Smooth muscle cell of the brain vasculature (primary cell): ENCODE measurements at places on chromosomes 4 and X.

- DNase-seq, result no peak
These were observed 16.7 kb upstream of the AREG start for GRCh38 chr4:74428276-74428675.

- no peak for DNase-seq
These were observed 77.6 kb upstream of the FRMPD4 start for GRCh38 chrX:12060489-12061260.

GRCh38 chr4:16783119-16783518 lies 115.3 kb downstream of the LDB2 start:
- DNase-seq, result no peak

DNA sequence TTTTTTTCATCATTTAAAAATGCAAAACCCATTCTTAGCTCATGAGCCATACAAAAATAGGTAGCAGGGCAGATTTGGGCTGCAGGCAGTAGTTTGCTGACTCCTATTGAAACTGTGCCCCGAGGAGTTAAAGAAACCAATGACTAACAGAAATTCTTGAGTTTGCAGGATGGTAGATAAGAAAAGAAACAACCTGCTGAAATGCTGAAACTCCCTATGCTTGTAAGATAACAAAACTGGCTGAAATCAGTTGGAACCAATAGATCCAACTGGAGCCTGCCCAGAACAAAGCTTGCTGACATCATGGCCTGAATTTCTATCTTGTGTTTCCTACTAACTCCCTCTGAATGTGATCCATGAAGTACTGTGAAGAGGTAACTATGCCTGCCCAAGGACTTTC lies 68.6 kb downstream of the ANOS1 start:
- no peak for DNase-seq

DNA sequence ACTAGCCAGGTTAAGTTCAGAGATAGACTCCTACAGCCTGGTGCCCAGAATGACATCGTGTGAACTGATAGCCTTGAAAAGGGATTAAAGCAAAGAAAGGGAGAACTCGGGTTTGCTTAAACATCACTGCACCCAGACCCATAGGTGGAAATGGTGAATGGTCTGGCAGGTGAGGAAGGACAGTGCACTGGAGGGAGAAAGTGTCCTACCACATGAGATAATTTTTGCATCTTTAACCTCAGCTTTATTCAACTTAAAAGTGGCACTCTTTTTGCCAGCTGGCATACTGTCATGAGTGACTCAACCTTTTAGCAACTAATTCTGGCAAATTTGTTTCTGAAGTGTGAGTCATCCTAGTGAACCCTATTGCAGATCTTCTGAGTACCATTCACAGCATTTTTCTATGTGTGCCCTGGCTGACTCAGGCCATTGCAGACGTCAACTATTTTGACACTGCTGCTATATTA lies 53.0 kb upstream of the DAPP1 start:
- DNase-seq, result no peak

DNA sequence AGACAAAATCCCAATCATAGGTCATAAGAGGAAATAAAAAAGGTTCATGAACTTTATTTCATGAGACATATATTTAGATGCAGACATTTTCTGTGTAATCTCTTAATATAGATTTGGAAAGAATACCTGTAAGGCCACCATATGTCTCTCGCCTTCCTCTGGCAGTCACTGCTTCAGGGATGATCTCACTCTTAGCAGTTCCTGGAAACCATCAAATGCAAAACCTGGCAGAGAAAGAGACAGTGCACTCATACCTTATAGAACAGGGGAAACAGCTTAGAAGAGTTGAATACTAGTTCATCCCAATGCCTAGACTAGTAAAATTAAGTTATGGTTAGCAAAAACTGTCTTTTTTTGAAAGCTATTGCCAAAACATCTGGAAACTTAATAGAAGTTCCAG lies 243.3 kb downstream of the GASK1B start:
- no peak for DNase-seq

DNA sequence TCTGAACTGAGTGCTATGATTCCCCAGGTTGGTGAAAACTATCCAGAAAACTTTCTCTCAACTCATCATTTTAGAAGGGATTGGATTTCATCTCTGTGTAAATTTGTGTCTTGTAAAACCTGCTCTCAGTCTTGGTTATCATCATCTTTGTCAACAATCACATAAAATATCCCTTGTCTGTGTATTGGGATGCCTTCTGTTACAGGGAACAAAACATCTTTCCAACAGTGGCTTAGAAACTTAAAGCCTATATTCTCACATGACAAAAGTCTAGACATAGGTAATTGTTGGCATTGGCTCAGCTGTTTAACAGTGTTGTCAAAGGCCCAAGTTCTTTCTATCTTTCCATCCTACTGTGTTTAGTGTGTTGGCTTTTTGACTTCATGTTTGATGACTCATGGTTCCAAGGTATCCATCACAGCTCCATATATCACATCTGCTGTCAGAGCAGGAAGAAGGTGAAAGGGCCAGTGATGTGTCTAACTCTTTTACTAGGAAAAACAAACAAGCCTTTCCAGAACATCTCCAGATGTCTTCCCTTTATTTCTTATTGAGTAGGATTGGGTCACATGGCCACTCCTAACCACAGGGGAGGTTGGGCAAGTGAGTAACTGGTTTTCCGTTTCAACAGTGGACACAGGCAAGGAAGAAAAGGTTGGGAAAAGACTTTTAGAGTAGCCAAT lies 65.0 kb downstream of the PHEX start:
- peak; percentile 33 for DNase-seq

DNA sequence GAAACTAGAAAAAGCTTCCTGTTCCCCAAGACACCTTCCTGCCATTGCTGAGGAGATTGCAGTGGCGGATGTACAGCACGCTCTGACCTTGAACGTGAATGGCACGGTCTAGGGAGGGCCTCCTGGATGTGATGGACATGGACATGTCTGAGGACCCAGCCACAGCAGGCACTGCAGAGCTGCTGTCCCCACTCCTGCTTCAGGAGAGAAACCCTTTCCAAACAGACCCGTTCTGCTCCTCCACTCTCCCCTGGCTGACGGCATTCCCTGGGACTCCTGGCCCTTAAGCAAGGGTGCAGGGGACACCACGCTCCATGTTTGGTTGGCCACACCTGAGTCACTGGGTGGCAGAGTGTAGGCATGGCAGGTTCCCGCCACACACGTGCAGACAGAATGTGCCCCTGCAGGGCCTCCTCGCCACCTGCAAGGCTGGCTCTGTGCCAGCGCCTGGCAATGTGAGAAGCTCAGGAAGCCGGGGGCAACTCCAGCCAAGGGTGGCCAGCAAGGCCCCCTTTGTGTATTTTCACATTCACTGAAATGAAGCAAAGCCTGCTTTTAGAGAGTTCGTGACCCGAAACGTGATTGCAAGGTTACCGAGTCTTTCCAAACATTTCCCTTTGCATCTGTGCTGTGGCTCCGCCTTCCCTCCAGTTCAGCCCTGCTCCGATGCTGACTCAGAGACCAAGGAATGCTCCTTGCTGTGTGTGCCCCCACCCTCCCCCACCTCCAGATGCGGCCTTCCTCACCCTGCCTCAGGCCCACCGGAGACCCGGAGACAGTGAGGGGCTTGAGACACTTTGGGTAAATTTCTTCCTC lies 46.1 kb downstream of the HTRA3 start:
- DNase-seq, result peak; percentile 37

DNA sequence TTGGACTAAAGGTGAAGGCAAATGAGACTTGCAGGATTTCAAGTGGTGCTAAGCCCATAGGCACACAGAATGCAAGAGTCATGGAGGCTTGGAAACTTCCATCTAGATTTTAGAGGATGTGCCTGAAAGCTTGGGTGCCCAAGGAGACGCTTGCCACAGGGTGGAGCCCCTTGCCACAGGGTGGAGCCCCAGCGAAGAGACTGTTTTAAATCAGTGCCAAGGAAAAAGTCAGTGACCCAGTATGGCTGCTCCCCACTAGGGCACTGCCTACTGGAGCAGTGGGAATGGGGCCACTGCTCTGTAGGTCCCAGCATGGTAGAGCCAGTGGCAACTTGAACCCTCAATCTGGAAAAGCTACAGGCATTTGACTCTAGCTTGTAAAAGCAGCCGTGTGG lies 794.2 kb upstream of the LCORL start:
- no peak for DNase-seq

DNA sequence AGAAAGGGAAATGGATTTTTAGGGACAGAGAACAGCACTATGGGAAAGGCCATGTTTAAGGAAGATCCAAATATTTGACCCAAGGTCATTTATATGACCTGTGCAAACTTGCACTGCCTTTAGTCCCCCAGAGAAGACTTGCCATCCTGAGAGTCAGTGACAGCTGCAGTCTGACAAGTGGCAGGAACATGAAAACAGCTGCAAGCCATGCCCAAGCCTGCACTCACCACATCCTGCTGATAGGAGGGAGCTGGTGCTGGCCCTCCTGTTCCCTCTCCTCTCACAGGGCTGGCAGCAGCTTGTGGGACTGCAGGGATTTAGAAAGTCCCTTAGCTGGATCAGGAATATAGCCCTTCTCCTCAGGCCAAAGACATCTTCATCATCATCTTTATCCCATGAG lies 187.7 kb downstream of the RAP1GDS1 start:
- no peak for DNase-seq

- no peak for DNase-seq
These were observed 65.7 kb upstream of the ARHGAP24 start for GRCh38 chr4:85409251-85409650.

- no peak for DNase-seq
These were observed 51.4 kb upstream of the LSM6 start for GRCh38 chr4:146124023-146124680.

DNA sequence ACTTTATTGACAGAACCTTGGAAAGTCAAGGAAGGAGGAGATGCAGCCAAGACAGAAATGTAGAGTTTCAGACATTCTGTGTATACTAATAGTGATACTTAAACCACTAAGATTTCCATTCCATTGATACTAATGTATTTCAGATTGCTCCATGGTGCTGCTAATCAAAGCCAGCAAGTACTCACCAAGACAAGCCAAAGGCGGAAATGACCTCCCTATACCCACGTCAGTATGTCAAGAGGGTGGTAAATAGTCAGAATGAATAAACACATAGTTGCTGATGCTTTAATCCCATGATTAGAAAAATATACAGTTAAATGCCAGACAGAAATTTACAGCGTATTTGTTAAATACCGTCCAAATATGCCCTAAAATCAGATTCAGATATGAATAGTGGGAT lies 417.8 kb upstream of the INTU start:
- DNase-seq, result no peak

DNA sequence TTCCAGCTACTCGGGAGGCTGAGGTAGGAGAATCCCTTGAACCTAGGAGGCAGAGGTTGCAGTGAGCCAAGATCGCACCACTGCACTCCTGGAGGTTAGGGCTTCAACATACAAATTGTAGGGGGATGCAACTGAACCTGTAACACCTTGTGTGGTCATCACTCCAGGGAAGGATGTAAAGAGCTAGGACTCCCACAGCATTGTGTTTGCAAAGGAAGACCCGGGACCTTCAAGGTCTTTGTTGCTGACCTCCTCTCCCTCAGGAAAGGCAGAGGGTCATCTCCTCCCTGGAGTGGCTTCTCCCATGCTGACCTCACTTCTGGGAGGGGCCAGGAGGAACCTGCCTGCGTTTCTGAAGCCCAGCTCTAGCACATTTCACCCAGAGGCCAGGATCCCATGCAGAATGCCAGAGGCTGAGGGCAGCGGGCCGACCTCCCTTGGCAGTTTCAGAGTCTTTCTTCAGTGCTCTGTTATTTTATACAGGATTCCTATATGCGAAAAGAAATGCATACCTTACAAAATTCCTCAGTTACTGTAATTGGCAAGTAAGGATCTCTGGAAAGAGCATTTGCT lies 80.2 kb downstream of the HTRA3 start:
- no peak for DNase-seq

DNA sequence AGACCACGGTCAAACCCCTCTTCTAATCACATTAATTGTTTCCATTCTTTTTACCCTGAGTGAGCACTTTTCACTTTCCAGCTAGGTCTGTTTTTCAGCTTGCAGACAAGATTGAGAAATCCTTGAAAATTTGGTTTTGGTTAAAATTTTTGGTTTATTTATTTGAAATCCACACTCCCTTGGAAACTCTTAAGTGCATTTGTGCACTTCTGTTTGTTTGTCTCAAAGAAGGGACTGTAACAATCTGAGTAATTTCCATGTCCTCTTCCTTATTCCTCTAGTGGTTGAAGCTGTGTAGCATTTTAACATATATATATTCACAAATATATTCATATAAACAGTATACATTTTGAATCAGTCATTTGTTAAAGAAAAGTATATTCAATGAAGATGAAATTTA lies 333.3 kb downstream of the ANK2 start:
- DNase-seq, result no peak

DNA sequence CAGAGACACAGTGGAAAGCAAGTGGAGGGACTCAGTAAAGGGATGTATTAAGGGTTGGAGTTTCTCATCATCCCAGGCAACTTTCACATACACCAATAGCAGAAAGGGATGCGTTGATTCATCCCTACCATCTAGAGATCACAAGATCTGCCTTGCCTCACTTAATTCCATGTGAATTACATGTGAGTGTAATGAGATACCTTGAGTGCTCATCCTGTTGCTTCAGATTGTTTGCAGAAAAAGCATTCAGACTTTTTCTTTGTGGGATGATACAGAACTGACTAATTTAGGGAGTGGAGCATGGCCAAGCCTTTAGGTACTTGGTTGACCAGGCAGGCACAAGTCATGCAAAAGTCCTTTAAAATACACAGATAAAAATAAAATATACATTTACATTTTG lies 124.8 kb upstream of the SLIT2 start:
- DNase-seq, result no peak

DNA sequence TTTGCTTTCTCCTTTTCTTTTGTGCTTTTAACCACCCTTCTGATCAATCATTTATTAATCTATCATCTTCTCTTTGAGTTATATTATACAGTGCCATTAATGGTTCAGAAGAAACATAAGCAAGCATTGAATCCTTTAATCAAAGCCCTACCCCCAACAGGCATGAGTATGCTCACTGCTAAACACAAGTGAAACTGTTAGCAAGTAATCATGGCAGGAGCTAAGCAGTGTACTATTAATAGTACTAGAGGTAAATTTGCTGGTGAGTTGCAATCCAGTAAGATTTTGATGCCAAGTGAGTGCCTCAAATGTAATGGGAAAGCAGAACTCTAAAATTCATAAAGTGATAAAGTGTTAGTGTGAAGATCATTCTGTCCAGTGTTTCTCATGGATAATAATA lies 57.2 kb downstream of the FNIP2 start:
- no peak for DNase-seq
